ENCODE measurements at places on chromosomes 2 and 18.

GRCh38 chr2:178997477-178997876, 52.5 kb downstream of the CCDC141 start:
- DNase-seq, result no peak

GRCh38 chr18:10329101-10329500, 125.3 kb upstream of the APCDD1 start:
- no peak for DNase-seq

DNA sequence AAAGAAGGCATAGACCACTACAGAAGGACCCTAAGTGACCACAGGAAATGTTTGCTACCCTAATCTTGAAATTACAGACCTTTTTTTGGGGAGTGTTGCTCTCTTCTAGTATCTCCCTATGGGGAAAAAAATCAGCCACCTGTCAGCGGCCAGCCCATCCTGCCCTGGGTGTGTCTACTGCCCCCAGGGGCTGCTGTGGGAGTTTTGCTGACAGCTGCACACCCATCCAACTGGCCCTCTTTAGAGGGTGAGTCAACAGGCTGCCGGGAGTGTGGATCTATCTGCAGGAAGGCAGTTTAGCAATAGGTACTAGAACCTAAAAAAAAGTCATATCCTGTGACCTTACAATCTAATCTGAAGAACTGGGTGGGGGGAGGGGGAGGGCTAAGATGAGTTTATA, 796 bp upstream of the DYSF start:
- no peak for DNase-seq

DNA sequence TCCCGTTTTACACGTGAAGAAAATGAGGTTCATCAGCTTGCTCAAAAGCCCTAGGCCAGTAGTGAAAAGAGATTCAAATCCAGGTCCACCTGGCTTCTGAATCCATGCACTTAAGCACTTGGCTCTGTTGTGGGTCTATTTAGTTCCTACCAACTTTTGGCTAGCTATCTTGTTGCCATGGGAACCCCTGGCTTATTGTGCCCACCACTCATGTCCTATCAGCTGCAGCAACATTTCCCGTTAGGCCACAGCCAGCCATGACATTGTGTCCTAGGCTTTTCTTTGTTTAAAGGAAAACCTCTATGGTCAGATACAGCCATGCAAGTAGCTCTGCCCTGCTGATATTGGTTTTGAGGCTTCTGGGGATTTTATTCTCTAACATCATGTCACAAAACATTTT, 49.8 kb downstream of the PLEK start:
- no peak for DNase-seq

GRCh38 chr2:58033530-58033929, 13.1 kb upstream of the VRK2 start:
- no peak for DNase-seq
